ENCODE measurements at places on chromosomes 16 and 17.

GRCh38 chr16:56353054-56353921 lies 72.1 kb downstream of the AMFR start:
- DNase-seq = no peak

- no peak for DNase-seq
Measured at GRCh38 chr16:12366313-12366712, 389.8 kb downstream of the SNX29 start.

DNA sequence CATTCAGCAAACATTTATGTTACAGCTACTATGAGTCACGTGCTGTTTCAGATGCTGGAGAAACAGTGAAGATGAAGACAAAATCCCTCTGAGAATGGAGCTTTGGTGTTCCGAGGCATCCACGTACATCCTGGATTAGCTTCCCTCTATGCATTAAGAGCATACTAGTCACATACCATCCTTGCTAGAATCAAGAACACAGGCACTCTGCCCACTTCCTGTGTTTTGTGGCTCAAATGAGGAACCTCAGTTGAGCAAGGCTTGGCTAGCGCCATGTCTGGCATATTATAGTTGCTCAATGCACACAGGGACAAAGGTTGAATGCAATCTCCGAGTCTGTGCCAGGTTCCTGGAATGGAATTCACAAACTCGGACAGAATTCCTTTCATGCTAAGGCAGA lies 297.5 kb downstream of the XYLT1 start:
- DNase-seq = peak; percentile 65

DNA sequence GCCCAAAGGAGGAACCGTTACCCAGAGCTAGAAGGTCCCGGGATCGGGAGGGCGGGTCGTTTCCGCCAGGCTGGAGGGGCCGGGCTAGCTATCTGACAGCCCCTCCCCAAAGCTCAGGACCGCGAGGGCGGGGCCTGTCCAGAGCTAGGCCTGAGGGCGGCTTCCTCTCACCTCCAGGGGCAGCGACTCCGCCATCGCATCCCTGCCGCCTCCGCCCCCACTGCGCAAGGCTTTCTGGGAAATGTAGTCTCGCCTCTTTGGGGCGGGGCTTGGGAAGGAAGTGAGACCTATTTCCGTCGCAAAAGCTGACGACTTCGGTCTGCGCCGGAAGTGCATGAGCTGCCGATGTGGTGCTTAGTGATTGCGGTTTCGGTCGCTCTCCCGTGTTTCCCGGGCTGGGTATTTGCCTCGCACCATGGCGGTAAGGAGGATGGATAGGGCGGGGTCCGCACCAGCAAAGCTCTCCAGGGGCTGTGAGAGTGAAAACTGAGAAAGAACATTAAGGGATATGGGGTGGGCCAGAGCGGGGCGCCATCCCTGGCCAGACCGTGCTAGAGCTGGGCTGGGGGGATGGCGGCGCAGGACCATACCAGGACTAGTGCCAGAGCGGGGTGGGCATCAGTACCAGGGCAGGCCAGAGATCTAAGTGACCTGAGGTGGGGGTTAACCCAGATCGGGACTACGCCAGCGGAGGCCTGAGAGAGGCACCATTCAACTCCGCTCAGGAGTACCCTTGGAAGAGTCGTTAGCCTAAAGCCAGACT lies at the start of gene TMEM208:
Gene TMEM208 (plus strand): TSS at position 327 of the 763 bp plus-strand sequence. CDS start 89 bp downstream, at position 416.
- DNase-seq = peak; percentile 98

DNA sequence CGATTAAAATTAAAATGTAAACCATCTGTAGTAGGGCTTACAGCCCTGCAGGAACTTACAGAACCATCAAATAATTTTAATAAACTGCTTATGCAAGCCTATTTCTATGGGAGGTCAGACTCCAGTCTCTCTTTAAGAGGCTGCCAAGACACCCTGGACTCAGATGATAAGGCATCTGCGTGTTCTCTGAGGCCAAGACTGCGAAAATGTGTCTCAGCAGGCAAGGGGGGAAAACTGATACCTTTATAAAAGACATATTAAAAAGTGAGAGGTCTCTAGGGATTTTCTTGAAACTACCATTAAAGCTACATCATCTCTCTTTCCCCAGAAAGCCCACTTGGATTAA lies 32.2 kb downstream of the MPHOSPH6 start:
- DNase-seq = no peak

DNA sequence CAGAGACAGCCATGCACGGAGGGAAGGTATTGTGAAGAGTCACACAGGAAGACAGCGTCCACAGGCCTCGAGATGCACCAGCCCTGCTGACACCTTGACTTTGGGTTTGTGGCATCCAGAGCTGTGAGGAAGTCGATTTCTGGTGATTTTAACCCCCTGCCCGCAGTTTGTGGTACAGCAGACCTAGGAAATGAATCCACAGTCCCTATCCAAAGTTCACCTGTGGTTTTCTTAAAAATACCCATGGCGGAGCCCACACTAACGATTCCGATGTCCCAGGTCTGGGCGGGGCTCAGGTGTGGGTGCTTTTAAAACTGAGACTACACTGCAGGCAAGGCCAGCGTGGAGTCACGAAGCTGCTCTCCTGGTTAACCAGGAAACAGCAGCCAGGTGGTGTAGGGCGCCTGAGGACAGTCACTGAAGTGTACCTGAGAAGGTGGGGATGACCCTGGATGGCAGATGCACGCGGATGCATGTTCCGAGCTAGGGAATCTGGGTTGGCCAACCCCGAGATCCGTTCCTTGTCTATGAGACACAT lies 14.4 kb upstream of the MEAK7 start:
- DNase-seq = no peak

- DNase-seq = no peak
Measured at GRCh38 chr17:60416368-60416925, 5.8 kb upstream of the CHCT1 start.

- DNase-seq = no peak
Measured at GRCh38 chr16:1485847-1486496, 2.8 kb downstream of the PTX4 start.

GRCh38 chr17:29956225-29956624 lies 14.8 kb downstream of the EFCAB5 start:
- no peak for DNase-seq

- DNase-seq = no peak
Measured at GRCh38 chr17:54426296-54426886, 474.3 kb upstream of the TOM1L1 start.

DNA sequence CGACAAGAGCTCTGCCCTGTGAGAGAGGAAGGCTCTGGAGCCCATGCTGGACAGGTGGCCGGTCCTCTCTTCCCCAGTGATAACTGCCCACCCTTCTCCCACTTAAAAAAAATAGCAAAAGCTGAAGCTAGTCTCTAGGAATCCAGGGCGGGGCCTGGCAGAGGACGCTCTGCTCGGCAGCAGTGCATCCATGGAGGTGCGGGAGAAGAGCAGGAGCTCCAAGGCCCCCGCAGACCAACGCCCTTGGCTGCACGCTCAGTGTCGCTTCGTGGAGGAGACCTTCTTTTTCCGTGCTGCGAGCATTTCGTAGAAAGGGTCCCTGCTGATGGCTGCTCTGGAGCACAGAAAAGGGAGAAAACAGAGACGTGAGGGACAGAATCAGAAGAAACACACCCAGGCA lies 98.6 kb upstream of the DNAH17 start:
- DNase-seq = no peak

- DNase-seq = peak; percentile 63
Measured at GRCh38 chr16:84970447-84971127, 40.7 kb downstream of the ZDHHC7 start.

DNA sequence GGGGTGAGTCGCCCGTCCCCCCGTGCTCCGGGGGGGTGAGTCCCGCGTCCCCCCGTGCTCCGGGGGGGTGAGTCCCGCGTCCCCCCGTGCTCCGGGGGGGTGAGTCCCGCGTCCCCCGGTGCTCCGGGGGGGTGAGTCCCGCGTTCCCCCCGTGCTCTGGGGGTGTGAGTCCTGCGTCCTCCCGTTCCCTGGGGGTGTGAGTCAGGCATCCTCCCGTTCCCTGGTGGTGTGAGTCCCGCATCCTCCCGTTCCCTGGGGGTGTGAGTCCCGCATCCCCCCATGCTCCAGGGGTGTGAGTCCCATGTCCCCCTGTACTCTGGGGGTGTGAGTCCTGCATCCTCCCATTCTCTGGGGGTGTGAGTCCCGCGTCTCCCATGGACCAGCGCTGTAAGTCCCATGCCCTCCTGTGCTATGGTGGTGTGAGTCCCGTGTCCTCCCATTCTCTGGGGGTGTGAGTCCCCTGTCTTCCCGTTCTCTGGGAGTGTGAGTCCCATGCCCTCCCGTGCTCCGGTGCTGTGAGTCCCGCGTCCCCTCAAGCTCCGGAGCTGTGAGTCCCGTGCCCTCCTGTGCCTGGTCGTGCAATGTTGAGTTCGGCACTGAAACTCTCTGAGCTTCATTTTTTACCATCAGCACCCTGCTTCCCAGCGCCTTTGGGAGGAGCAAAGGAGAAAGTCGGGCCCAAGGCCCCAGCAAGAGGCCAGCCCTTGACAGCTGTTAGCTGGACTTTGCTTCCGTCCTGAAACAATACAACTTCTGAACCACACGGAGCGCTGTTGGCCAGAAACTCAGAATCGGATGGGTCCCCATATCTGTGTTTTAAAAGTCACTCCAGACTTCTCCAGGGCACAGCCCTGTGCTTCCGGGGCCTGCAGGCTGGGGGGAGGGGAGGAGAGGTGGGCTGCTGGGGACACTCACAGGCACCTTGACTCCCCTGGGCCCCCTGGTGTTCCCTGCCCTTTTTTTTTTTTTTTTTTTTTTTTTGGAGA lies 11.5 kb upstream of the ZC3H18 start:
- peak; percentile 32 for DNase-seq

DNA sequence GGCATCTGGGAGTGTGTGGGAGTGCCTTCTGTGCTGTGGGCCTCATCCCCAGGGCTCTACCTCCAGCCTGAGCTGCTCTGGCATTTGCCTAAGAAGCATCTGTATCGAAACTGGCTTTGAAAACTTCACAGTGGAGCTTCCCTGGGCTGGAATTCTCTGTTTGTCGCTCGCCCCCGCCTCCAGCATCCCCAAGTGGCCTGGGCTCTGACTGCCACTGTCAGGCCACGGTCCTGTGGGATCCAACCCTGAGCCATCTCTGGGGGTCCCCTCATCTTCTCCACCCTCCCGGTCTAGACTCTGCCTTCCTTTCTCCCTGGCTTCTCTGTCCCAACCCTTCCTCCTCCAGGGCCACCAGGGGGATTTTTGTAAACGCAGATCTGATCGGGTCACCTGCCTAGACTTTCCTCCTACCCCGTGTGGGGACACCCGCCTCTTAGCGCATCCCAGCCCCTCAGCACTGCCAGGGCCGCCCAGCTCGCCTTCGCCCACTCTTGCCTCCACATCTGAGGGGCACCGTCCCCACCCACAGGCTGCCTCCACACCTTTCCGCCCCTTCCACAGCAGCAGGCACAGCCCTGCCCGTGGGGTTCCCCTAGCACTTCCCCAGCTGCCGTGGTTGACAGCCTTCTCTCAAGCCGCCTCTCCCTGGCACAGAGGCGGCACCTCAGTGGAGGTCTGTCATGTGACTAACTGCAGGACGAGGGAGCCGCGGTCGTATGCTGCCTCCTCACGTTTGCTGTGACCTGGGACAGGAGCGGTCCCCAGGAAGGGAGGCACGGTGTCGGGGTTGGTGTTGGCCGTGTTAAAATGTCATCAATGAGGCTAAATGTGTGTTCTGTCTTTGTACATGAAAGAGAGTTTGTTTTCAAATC lies 12.0 kb downstream of the TBC1D24 start:
- no peak for DNase-seq

DNA sequence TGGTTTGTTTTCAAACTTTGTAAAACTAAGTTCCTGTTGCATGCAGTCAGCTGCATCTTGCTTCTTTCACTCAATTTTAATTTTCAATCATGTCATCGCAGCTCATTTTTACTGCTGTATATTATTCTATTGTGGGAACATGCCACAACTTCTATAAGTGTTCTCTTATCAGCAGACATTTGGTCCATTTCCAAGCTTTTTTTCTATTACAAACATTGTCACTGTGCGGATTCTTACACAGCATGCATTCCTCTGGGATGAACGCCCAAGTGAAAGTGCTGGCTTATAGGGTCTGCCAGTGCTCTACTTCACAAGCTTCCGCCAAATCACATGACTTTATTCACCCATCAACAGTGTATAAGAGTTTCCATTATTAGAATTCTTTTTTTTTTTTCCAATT lies 22.7 kb downstream of the GINS3 start:
- DNase-seq = no peak

DNA sequence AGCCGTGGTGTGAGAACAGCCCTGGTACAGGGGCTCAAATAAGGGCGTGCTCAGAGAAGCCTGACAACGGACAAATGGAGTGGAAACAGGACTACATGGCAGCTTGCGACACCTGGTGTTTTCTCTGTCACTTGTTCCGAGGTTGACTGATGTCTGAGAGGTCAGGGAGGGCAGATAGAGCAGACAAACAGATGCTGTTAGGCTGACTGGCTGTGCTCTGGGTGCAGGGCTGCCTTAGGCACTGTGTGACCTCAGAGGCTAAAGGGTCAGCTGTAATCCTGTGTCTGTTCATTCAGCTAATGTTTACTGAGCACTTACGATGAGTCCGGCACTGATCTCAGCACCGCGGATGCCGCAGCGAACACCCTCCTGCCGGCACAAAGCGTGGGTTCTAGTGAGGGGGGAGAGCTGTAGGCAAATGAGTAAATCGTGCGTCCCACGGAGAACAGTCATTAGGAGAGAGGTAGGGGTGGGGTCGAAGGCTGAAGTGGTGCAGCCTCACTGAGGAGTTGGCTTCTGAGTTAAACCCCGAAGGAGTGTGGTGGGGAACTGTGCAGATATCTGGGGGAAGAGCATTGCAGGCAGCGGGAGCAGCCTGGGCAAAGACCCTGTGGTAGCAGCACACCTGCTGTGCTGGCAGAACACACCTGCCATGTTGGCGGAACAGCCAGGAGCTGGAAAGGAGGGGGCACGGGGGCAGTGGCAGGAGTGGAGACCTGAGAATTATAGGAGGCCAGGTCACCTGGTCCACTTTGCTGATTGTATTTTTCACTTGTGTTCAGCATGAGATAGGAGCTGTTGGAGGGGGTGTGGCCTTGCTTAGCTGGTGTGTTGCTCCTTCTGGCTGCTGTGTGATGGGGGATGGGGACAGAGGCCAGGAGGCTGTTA lies 35.0 kb downstream of the GPT2 start:
- no peak for DNase-seq

GRCh38 chr16:89268987-89269735 lies 51.7 kb downstream of the ZNF778 start:
- DNase-seq = peak; percentile 78

DNA sequence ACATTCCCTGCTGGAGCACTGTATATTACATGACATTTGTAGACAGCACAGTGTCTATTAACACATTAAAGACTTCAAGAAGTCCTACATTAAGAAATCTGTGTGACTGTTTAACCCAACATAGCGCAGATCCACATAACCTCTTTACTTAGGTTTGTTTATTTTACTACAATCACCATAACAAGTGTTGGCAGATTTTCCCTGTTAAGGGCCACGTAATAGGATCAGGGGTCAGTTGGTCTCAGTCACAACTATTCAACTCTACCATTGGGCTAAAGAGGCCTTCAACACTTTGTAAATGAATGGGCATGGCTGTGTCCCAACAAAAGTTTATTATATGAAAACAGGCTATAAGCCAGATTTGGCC lies 51.3 kb upstream of the ADORA2B start:
- peak; percentile 44 for DNase-seq

All from fibroblast of gingiva (primary cell).